Fibroblast of skin of scalp (primary cell): ENCODE measurements at places on chromosomes 11 and 22.

DNA sequence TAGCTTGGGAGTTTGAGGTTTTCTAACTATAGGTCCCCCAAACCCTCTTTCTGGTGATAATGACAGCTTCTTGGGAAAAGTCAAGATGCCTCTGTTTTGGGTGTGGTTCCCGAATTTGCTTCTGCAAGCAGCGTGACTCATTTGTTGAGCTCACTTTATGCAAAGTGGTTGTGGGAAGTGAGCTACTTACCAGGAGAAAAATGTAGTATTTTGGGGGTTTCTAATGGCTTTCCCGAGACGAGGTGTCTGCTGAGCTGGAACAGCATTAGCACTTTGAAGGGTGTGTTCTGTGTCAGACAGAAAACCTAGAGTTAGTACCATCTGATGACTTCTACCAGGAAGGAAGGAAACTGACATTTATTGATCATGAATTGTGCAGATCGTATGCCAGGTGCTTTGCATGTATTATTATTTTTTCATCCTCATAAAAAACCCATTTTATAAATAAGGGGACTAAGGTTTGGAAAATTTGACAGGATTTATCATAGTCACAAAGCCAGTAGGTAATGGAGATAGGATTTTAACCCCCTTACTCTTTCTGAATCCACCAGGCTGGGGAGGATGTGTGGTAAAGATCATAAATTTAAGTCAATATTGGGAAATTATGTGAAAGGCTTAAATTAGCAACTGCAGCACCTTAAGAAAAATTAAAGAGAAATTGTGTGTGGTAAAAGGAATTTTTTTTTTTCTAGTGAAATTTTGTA is 108.8 kb upstream of the CD44 start:
- peak; percentile 65 for DNase-seq

DNA sequence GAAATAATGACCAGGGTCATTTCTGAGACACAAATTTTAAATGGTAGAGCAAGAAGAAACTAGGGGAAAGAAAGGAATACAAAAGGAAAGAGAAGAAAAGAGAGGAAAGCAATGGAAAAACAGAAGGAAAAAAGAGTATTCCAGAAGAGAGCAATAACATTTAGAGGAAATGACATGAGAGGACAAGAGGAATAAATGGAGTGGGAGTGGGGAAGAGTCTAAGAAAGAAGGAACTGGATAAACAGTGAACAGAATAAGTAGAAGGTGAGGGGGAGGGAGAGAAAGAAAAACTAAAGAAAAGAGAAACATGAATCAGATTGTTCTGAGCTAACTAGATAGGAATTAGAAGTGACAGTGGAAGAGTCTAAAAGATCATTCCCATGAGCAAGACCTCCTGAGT is 28.4 kb downstream of the PRDM10 start:
- peak; percentile 11 for DNase-seq

- no peak for DNase-seq
These were observed 2.3 kb upstream of the SYVN1 start for GRCh38 chr11:65136515-65137096.

DNA sequence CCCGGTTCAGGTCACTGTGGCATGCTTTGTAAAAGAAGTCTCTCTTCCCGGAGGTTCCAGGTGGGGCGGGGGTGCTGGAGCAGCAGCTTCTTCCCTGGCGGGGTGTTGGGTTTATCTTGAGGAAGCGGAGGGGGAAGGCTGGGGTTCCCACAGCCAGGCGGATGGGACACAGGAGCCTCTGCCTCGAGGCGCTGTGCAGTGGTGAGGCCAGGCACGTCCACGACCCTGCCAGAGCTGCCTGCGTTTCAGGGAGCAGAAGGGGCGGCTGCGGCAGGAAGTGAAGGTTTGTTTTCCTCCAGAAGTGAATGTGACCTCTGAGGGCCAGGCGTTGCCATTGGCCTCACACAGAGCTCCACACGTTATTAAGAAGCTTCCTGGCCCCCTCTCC is 20.1 kb upstream of the ADORA2A start:
- no peak for DNase-seq

DNA sequence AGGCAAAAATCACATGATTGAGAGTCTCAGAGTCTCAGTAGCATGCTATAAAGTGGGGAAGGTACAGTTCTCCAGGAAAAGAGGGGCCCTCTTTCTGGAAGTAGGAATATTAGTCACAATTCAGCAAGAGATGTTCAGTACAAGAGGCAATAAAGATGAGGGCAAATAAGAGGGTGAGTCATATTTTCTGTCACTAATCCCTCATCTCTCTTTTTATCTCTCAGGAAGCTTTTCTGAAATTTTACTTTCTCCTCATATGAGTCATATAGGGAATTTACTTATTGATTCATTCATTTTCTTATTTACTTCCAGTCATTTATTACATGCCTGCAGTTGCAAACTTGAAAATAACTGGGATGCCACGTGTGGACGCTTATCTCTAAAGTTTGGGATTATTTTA is 3.4 kb upstream of the NXPE1 start:
- DNase-seq = peak; percentile 9

DNA sequence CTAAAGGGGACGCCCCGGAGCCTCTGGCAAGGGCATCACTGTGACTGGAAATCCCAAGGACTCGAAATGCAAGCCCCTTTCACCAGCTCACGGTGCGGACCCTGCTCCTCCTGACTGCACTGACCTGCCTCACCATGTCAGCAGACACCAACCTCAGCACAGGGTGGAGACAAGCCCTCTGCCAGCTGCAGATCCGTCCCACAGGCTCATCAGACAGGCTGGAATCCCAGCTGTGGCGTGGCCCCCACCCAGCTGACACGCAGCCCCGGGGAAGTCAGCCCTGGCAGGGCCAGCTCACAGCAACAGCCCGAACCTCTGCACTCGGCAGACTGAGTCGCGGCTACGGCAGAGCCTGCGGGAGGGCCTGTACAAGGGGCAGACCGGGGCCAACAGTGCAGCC is 36.8 kb downstream of the BRD1 start:
- DNase-seq = no peak
